Activated naive CD4-positive, alpha-beta T cell (primary cell): ENCODE measurements at places on chromosomes 3 and 15.

GRCh38 chr15:101043011-101043410, 123.9 kb downstream of the LRRK1 start:
- no peak for DNase-seq

- DNase-seq = no peak
Observed at GRCh38 chr3:29382845-29383244, 102.0 kb downstream of the RBMS3 start.

DNA sequence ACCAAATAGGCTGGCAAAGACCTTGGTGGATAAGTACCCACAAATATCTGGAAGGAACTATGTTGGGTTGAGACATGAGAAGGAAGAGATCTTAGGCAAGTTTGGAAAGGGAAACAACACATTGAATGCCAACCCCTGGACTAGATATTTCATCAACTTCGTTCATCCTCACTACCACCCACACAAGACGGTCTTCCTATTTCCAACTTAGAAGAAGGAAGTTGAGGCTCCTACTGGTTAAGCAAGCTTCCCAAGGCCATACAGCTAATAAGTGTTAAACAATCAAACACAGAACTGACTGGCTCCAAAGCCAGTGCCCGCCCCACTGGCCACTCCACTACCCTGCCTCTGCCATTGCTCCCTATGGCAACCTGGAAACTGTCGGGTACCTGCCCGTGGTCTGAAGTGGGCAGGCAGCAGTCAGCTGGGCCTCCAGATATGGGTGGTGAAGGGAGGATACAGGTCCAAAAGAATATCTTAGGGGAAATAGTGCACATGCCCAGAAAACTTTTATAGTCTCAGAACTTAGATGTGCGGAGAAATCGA, 94.9 kb downstream of the LIPC start:
- no peak for DNase-seq

DNA sequence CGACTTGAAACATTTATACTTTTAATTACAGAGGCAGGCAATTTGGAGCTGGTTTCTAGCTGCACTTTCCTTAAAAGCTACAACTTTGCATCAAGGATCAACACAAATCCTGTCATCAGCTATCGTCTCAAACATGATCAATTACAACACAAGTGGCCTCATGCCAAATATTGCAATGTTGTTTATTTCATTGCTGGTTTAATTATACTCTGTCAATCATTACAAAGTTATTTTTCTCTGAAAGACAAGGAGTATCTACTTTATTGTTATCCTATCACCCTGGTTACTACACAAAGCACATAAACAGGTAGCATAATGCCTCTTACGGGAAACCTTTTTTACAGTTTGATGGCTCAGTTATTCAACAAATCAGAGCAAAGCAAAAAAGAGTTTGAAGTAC, 58.0 kb upstream of the FOXB1 start:
- DNase-seq = no peak

- DNase-seq = no peak
Observed at GRCh38 chr15:74961616-74962015, 5.0 kb upstream of the RPP25 start.

- DNase-seq = no peak
Observed at GRCh38 chr15:75455982-75456531, 4.6 kb upstream of the SIN3A start.

- DNase-seq = no peak
Observed at GRCh38 chr15:27694506-27695087, 404.5 kb downstream of the OCA2 start.

- DNase-seq = no peak
Observed at GRCh38 chr3:86967062-86967461, 23.9 kb downstream of the VGLL3 start.

GRCh38 chr15:101250341-101250831, 1.5 kb downstream of the CHSY1 start:
- no peak for DNase-seq

DNA sequence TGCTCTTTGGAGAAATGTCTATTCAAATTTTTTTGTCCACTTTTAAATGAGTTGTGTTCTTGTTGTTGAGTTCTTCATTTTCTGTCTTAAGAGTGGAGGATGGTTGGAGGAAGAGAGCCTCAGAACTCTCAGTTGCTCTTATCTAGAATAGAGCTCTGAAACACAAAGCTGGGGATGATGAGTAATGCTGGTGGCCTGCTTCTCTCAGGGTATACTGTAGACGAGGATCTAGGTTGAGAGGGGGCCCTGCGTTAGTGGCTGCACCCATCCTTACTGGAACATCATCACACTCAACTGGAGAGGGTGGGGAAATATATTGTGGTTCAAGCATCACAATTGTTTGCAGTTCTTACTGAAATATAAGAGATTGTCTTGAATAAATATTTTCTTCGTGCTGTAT, 1.8 kb downstream of the SPTSSB start:
- no peak for DNase-seq

DNA sequence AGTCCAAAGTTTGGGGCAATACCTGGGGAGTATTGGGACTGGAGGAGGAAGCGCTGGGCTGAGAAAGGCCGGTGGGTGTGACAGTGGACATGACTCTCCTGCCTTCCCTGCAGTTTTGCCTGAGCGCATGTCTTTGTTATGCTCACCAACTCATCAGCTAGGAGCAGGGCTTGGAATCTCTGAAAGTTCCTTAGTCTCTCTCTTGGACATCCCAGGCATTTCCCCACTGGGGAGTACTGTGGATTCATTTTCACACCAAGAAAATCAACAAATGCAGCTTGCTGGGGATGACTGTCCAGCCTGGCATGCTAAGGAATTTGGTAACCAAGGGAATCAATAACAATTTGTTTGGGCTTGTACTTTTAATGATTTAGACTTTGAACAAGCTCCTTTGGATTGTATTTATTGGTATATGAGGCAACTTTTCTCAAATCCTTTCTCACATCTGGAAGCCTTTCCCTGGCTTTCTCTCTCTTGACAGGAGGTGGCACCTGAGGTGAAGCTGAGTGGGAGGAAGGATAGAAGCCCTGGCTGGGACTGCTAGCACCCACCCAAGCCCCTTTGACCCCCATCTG, 48.5 kb upstream of the CHST2 start:
- DNase-seq = no peak

DNA sequence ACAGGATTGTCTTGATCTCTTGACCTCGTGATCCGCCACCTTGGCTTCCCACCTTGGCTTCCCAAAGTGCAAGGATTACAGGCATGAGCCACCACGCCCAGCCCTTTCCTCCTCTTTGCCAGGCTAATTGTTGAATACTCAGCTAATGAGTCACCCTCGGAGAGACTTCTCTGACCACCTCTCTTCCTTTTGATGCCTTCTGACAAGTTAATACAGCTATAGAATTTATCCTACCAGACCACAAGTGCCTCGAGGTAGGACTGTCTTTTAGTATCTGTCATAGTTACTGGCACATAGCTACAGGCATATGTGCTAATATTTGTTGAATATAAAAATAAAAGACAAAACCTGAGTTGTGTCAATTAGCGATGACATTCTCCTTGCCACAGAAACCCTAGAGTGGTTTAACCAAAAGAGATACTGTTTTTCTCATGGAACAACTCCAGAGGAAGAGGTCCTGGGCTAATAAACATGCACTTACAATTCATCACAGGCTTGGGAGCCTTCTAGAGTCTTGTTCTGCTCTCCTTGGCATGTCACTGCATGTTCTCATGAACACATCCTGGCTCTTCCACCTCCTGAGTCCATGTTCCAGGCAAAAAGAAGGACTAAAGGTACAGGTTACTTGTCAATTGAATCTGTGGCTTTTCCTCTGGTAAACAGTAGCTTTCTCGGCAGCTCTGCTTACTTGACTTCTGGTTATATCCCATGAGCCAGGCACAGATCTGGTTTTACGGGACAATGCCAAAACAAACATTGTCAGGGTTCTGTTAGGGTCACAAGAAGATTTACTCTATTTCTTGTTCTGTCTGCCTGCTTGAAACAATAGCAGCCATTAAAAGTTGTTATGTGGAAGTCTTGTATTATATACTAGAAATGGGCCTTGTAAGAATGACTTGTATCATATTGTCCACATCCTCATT, 332.3 kb downstream of the THSD4 start:
- no peak for DNase-seq

- no peak for DNase-seq
Observed at GRCh38 chr3:14234251-14235002, 55.8 kb downstream of the LSM3 start.

- no peak for DNase-seq
Observed at GRCh38 chr3:108453565-108453964, 56.8 kb downstream of the MYH15 start.

DNA sequence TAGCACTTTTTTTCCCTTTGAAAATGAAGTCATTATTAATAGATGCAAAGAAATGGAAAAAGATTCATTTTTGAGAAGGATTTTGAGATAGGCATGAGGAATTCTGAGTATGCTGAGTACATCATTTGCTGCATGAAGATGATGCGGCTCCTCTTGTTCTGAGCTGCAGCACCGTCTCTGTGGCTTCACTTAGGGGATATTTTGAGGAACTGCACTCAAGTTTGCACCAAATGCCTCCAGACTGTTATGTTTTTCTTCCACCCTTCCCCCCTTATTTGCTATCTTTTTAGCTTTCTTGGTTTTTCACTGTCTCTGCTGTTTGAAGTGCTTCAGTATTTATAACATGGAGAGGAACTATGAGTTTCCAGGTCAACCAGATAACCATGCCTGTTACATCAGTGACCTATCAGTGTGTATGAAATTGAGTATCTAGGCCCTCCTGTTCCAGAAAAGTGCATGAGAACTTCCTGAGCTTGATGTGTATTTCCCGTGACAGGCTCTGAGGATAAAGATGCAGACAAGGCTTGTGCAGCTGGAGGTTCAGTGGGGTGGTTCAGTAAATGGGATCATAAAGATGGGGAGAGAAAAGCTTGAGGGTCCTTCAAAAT, 128.7 kb downstream of the PDCD6IP start:
- DNase-seq = no peak

DNA sequence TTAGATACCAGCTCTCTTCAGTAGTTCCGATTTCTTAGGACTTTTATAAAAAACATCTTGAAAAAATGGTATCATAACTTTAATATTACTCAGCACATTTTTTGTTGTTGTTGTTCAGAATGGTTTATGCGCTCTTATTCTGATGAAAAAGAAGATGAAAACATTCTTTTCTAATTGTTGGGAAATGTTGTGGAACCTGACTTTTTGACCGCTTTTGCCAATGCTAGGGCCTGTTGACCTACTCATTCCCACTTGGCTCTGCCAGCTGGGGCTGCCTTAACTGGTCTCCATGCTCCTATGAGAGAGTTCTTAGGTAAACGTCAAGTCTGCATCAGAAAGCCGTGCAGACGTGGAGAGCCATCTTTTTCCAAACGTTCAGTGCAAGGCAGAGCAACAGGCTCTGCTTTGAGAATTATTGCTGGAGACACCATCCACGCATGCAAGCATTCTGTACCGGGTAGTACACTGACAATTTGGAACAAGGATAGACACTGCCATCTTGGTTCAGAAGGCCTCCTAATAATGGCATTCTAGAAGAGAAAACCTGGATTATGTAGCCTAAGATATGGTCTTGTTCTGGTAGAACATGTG, 176.8 kb downstream of the GHSR start:
- no peak for DNase-seq
